D721Med (cell line): ENCODE measurements at places on chromosomes 2 and 18.

- DNase-seq: no peak
Measured at GRCh38 chr2:172082105-172082943, 3.0 kb upstream of the DLX1 start.

DNA sequence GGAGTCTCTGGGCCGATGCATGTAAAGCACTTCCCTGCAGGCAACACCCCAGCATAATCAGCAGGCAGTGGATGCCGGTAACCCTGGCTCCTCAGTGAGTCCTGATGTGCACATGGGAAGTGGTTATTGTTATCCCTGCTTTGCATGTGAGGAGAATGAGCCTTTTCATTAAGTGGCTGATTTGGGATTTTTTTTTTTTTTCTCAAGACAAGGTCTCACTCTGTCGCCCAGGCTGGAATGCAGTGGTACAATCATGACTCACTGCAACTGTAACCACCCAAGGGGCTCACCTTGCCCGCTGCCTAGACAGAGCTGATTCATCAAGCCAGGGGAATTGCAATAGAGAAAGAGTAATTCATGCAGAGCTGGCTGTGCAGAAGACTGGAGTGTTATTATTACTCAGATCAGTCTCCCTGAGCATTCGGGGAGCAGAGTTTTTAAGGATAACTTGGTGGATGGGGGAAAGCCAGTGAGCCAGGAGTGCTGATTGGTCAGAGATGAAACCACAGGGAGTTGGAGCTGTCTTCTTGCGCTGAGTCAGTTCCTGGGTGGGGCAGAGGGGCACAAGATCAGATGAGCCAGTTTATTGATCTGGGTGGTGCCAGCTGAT is 95.4 kb downstream of the SOCS6 start:
- DNase-seq: no peak

GRCh38 chr18:22385718-22386117 is 32.0 kb downstream of the CTAGE1 start:
- DNase-seq: no peak

DNA sequence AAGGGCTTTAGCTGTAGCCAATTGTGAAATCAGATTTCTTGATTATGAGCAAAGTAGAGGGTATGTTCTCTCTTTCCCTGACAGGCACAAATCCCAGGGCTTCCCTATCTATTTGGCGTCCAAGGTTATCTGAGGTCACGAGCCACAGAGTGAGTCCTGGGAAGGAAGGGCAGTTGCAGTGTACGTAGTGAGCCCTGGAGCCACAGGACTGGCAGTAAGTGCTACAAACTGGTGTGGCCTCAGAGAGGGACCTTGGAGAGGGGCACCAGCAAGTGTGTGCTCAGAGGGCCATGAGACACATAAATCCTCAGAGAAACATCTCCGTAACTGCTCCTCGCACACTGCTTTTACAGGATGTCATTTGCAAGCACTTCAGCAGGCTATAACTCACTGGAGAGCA is 115.5 kb upstream of the SH3BP4 start:
- no peak for DNase-seq

- DNase-seq: no peak
Measured at GRCh38 chr2:226892729-226893128, 56.9 kb downstream of the RHBDD1 start.

DNA sequence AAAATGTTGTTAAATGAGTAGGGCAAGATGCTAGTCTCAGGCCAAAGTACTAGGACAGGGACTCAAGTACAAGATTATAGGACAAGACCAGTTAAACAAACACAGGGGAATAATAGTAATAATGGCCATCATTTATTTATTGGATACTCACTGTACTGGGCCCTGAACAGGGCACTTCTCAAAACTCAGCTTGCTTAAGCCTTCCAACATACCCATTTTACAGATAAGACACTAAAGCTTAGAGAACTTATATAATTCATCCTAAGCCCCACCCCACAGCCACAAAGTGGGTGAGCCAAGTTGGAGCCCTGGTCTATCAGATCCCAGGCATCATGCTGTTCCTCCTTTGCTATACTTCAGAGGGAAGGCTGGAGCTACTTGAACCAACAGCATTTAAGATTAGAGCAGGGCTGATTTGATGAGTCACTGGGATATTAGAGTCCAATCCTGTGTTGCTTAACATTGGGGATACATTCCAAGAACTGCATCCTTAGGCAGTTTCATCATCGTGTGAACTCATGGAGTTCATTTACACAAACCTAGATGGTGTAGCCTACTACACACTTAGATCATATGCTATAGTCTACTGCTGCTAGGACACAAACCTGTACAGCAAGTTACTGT is 153.6 kb downstream of the MTCL1 start:
- no peak for DNase-seq

DNA sequence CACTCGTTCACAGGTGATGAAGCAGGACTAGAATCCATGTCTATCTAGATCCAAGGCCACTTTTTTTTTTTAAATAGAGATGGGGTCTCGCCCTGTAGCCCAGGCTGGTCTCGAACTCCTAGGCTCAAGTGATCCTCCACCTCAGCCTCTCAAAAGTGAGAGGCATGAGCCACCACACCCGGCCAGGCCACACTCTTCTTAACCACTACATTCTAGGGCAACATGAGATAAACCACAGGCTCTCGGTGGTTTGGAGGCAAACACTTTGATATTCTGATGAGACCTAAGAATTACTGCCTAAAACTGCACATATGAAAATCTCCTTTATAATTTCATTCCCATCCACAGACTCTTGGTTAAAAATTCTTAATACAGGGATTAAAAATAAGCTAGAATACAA is 51.8 kb downstream of the USP34 start:
- DNase-seq: no peak

DNA sequence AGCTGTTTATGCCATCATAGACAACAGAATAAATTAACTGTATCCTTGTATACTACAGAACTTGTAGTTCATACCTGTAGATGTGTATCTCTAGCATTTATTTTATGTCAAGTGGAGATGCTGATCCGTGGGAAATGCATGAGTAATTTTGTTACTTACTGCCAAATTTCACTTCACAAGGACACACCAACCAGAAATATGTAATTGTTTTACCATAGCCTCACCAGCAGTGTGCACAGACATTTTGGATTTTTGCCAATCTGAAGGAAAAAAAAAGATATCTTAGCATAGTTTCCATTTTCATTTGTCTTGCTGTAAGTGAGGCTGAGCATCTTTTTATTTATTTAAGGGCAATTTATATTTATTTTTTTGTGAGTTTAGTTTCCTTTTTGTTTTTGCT is 265.1 kb upstream of the OSR1 start:
- DNase-seq: no peak
